D721Med (cell line): ENCODE measurements at places on chromosomes 7 and 10.

DNA sequence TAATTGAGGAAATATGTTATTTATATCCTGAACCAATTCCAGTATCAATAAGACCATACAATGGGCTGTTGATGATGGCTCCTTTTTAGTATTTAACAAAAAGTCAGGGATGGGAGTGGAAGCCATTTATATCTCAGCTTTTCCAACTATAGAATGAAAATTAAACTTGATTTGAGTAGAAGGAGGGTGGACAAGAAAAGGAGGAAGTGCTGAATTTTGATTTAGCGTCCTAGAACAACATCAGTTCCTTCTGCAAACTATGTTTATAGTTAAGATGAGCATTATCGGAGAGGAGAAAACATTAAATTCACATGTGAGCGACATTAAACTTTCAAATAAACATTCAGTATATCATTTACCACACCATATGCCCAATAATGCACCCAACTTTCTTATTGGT is 149.3 kb upstream of the YAE1 start:
- no peak for DNase-seq

GRCh38 chr10:54130394-54130793 is 670.6 kb downstream of the PCDH15 start:
- DNase-seq = no peak

DNA sequence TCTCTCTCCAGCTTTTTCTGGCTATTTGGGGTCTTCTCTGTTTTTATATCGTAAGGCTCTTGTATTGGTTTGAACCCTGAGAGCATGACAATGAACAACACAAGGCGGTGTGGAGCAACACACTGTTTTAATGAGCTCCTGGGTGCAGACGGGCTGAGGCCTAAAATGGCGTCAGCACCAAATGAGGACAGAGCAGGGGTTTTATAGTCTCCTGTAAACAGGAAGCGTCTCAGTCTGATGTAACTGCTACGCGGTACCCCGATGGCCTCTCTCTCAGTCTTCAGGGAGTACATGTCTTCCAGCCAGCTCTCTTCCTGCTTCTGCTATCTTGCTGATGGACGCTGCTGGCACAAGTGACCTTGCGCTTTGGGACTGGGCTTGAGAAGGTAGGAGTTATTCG is 95.9 kb upstream of the CCDC71L start:
- no peak for DNase-seq

- no peak for DNase-seq
Observed at GRCh38 chr7:113444261-113444660, 325.9 kb upstream of the SMIM30 start.

GRCh38 chr10:97376413-97376812 is 24.7 kb downstream of the RRP12 start:
- DNase-seq = no peak

- DNase-seq = no peak
Observed at GRCh38 chr7:30225863-30226613, 58.4 kb upstream of the ZNRF2 start.

DNA sequence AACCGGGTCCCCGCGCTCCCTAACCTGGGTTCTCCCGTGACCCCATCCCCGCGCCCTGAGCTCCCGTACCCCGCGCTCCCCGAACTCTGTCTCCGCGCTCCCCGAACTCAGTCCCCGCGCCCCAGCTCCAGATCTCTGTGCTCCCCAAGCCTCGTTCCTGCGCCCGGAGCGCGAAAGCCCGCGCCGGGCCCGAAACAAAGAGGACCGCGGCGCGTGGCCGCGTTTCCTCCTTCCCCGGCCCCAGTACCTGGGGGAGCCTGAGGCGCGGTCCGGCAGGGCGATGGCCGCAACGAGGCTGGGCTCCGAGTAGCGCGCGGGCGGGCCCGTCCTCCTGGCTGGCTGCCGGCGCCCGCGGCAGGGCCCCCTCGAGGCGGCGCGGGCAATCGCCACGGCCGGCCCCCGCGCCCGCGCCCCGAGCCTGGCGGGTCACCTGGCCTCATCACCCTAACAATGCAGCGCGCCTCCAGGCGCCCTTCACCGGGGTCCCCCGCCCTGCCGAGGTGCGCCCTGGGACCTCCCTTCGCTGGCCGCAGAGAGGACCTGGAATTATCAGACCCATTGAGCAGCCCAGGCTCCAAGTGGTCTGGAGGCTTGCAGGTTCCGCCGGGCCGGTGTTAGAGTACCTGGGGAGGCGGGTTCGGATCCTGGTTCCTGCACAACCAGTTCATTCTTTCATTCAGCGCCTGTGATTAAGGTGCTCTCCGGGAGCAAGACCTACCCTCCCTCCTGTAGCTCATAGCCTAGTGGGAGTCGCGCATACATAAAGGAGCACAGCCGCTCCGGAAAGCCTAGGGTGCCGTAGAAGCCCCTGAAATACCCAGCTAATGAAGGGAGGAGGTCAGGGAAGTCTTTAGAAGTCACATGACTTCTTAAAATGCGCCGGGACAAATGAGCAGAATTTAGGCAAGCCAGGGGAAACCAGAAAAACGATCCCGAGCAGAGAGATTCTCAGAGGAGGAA is at the start of gene TNS3:
Gene TNS3 (minus strand): TSS at position 308 of the 960 bp plus-strand sequence. CDS start 142,475 bp downstream, outside the sequence.
- DNase-seq = no peak

- DNase-seq = no peak
Observed at GRCh38 chr10:102401735-102402511, 6.4 kb downstream of the NFKB2 start.

- no peak for DNase-seq
Observed at GRCh38 chr10:114140036-114140435, 34.0 kb downstream of the CCDC186 start.

DNA sequence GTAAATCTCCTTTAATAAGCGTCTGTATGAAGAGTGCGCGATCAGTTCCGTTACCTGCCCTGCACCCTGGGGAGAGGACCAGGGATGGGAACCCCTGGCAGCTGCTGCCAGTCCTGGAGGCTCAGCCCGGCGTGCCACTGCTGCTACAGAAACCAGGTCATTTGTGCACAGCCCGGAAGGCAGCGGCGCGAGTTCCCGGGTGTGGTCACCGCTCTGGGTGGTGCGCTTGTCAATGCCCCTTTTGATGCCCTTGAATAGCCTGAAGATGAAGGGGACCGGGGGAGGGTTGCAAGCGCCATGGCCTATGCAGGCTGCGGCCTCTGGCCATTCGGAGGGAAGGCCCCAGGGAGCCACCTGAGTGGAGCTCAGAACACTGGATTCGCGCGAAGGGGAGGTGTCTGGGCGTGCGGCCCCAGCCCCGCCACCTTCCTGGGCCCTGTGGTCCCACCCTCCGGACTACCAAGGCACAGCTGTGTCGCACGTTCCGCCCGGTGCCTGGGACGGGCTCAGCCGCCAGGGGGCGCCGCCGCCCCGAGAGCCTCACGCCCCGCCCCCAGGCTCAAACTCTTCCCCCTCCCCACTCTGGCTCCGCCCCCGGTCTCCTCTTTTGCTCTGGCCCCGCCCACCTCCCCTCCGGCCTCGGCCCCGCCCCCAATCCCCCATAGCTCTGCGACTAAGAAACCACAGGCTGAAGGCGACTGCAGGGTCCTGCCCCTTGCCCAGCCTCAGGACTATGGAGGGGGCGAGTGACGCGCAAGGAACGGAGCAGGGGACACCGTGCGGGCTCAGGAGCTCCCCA is 16.5 kb downstream of the AP5Z1 start:
- no peak for DNase-seq

DNA sequence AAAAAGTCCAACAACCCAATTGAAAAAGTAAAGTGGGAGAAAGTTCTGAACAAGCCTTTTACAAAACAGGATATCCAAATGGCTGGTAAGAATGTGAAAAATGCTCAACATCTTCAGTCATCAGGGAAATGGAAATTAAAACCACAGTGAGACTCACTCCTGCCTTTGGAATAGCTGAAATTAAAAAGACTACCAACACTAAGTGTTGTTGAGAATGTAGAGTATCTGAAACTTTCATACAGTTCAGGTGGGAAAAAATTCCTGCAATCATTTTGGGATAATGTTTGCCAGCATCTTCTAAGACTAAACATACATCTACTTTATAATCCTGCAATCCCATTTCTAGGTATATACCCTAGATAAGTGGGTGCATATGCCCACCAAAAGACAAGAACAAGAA is 395.1 kb downstream of the GRID1 start:
- no peak for DNase-seq

GRCh38 chr7:124033095-124033806 is 384 bp upstream of the TMEM229A start:
- DNase-seq = no peak
